ENCODE measurements at places on chromosomes 16 and 17.

DNA sequence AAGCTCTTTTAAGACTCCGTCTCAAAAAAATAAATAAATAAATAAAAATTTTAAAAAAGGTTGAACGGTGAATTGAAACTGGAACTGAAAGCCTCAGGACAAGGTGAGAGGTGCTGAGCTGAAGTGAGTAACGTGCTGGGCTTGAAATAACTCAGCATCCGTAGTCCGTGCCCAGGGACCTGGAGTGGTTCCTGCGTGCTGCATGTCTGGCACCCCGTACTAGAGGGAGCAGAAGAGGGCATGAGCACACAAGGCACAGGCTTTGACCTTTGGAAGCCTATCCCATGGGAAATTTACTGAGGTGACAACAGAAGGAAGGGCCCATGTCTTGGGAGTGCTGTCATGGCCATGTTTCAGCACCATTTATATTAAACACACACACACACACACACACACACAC is 4.5 kb upstream of the MEIOB start:
- DNase-seq = no peak

- no peak for DNase-seq
Measured at GRCh38 chr16:78184238-78185183, 85.1 kb downstream of the WWOX start.

DNA sequence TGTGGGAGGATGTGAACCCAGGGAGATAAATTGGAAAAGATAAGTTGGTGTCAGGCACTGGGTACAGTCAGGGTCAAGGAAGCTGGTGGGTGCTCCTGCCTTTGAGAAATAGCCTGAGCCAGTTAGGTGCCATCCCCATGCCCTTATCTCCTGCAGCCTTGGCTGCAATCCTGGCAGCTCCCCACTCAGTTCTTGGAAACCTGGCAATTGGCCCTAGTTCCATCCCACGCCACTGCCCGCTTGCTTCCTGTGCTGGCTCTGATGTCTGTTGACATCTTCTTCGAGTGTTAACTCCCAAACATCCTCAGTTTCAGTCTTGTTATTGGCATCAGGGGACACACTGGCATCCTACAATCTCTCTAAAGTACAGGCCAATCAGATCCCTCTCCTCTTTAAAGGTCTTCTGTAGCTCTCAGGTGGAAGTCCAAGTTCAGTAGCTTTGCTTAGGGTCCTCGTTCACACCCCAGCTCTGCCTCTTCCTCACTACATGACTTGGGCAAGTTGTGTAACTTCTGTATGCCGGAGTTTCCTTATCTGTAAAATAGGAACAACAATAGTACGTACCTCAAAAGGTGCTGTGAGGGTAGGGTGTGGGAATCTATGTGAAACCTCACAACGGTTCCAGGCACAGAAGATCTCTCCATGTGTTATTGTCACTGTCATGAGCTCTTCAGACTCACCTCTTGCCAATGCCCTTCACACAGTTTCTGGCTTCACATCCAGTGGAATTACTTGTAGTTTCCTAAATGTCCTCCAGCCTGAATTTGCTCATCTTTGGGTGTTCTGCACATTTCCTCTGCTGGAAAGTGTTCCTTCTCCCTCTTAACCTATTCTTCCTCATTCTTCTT is 13.5 kb upstream of the PRKAR1A start:
- DNase-seq = peak; percentile 77

- DNase-seq = peak; percentile 85
Measured at GRCh38 chr17:56593646-56594319, at the start of gene NOG. NOG (plus strand) TSS chr17:56593699; CDS start chr17:56594224, 525 bp downstream.

DNA sequence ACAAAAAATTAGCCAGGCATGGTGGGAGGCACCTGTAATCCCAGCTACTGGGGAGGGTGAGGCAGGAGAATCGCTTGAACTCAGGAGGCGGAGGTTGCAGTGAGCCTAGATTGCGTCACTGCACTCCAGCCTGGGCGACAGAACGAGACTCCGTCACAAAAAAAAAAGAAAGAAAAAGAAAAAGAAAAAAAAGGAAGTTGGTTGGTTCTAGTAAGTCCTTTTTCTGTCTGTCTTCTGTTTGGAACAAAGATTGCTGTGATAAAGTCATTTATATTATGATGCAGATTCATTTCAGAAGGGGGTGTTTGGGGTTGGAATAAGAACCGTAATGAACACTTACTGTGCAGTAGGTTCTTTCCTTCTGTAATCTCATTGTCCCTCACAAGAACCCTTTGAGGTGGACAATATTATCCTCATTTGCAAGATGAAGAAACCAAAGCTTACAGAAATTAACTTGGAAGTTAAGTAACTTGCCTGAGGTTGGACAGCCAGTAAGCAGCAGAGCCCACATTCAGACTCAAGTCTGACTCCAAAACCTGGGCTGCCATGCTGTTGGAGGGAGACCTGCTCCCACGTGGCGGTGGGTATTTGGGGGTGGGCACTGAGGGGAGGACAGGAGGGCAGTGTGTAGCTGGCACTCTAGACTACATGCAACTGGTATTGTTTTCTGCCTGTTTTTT is 10.3 kb downstream of the MINK1 start:
- DNase-seq = no peak

DNA sequence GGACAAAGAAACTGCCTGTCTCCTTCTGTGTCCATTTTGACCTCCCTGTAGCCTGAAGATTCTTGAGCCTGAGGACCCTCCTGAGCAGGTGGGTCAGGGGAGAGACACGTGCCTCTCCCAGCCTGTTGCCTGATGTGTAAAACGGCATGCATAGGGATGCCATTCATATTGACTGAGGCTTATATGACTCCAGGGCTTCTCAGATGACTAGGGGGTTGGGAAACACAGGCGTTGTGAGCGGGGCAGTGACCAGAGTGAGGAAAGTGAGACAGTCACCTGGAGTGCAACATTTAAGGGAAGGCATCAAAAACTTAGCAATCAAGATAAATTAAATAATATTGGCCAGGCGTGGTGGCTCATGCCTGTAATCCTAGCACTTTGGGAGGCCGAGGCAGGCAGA is 5.1 kb upstream of the SLC16A5 start:
- DNase-seq = no peak

- DNase-seq = no peak
Measured at GRCh38 chr17:73342541-73343167, 30.9 kb upstream of the CDC42EP4 start.

DNA sequence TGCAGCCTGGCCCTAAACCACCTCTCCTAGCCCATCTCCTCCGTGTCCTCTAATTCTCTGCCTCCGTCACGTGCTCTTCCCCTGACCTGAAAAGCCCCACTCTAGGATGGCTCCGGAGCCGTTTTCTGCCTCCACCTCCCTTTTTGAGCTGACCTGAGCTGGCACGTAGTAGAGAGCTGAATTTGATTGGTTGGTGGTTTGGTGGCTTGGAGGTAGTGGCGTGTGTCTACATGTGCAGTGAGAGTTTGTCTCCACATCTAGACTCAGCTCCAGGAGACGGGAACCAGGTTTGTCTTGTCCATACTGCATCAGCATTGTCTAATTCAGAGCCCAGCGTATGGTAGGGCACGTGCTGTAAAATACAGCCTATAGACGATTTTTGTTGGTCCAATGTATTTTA is 3.0 kb downstream of the SBK1 start:
- no peak for DNase-seq

DNA sequence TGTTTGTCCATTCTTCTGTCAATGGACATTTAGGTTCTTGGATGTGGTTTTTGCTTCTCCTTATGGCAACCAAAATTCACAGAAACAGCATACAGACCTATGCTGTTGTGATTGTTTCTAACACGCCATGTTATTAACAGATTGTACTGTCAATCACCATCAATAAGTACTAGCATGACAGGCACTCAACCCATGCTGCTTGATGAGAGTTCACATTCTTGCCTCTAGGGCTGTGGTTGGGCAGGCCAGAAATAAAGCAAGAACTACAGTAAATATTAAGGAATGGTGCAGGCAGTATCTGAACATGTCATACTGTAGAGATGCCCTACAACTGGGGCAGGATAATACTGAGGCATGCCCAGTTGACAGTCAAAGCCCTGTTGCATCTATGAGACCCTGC is 171.2 kb upstream of the ZFHX3 start:
- no peak for DNase-seq

GRCh38 chr16:21645261-21645721 is 7.1 kb downstream of the IGSF6 start:
- no peak for DNase-seq

- DNase-seq = no peak
Measured at GRCh38 chr16:72947379-72948237, 100.3 kb downstream of the ZFHX3 start.

GRCh38 chr17:75288770-75289114 is 491 bp downstream of the SLC25A19 start:
- DNase-seq = peak; percentile 75

GRCh38 chr17:19948116-19948943 is 29.3 kb downstream of the AKAP10 start:
- no peak for DNase-seq

DNA sequence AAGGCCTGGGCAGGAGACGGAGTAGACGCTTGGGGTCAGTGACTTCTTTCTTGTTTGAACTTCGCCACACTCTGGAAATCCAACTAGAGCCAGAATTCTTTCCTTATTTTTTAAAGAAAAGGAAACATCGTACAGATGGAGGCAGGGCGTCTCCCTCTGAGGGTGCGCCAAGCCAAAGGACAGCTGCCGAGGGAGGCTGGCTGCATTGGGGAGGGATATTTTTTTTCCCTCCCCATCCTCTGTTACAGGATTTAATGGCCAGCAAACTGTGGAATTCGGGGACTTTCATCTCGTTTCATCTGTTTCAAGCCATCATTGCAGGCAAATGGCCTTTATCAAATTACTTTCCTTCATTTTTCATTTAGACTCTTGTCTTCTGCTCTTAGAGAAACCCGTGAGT is 15.9 kb downstream of the CDK5R1 start:
- peak; percentile 6 for DNase-seq

- no peak for DNase-seq
Measured at GRCh38 chr17:2237521-2237921, 66.1 kb downstream of the SMG6 start.

- no peak for DNase-seq
Measured at GRCh38 chr17:8823279-8823678, 24.1 kb upstream of the MFSD6L start.

- DNase-seq = no peak
Measured at GRCh38 chr17:35890774-35891155, 10.6 kb upstream of the CCL5 start.

DNA sequence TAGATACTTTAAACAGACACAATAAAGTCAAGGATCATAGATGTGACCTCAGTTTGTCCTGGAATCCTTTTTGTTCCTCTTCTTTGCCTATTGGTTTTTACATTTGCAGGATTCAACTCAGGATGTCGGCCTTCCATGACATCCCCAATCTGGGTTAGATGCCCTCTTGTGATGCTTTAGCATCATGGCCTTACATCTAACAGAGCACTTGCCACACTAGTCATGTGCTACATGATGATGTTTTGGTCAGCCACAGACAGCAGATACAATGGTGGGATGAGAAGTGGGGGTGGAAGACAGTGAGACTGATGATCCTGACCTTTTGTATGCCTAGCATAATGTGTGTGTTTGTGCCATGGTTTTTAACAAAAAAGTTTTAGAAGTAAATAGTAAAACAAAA is 1.8 kb upstream of the SYNRG start:
- DNase-seq = no peak

DNA sequence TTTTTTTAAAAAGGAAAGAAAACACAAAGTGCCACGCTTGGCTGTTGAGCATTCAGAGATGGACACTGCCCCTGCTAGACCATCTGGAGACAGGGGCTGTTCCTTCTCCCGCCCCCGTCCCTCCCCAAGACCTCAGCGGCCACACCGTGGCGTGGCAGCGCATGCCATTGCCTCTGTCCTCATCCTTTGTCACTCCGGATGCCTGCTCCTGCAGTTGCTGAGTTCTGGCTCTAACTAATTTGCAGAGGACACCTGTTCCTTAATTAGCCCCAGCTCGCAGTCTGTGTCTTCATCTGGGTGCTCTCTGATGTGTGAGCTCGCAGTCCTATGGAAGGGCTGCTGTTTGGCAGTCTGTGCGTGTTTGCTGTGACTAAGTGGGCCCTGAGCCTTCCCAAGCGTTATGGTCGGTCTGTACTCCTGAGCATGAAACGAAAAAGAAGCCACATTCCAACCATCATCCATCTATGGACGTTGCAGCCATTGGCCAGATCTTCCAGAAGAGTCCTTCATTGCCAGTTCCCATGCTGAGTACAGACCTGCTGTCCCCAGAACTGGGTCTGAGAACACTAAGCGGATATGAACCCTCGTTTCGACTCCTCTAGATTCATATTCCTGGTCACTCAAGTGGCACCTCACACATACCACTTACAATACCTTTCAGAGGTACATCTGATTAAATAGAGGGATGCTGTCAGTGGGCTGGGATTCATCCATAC is 40.9 kb upstream of the NAT9 start:
- no peak for DNase-seq

- no peak for DNase-seq
Measured at GRCh38 chr16:9476744-9477143, 385.3 kb downstream of the HAPSTR1 start.

Data from upper lobe of right lung (tissue), 1 donor.